Stimulated activated CD4-positive, alpha-beta T cell treated with anti-CD3 and anti-CD28 coated beads, Interleukin-15, amount 100 ng/mL, for 48 hours (primary cell): ENCODE measurements at places on chromosomes 7 and 10.

GRCh38 chr7:110877016-110877415 is 213.9 kb upstream of the LRRN3 start:
- DNase-seq = no peak

DNA sequence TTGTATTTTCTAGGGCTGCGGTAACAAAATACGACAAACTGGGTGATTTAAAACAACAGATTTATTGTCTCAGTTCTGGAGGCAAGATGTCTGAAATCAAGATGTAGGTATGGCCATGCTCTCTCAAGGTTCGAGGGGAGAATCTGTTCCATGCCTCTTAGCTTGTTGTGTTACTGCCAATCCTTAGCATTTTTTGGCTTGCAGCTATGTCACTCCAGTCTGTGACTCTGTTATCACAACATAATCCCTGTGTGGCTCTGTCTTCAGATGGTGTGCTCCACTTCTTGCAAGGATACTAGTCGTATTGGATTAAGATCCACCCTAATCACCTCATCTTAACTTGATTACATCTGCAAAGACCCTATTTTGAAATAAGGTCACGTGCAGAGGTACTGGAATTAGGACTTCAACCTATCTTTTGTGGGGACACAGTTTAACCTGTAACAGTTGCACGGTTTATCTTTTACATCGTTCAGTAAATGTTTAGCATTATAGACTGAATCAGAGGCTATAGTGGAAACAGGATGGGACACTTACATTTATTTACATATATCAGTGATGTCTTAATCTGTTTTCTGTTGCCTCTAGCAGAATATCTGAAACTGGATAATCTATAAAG is 3.1 kb downstream of the C1GALT1 start:
- no peak for DNase-seq

GRCh38 chr7:28755255-28755654 is 202.9 kb downstream of the TRIL start:
- DNase-seq = no peak

- no peak for DNase-seq
Measured at GRCh38 chr7:22184549-22185199, 172.3 kb downstream of the RAPGEF5 start.

GRCh38 chr7:114835861-114836260 is 86.0 kb upstream of the MDFIC start:
- no peak for DNase-seq

DNA sequence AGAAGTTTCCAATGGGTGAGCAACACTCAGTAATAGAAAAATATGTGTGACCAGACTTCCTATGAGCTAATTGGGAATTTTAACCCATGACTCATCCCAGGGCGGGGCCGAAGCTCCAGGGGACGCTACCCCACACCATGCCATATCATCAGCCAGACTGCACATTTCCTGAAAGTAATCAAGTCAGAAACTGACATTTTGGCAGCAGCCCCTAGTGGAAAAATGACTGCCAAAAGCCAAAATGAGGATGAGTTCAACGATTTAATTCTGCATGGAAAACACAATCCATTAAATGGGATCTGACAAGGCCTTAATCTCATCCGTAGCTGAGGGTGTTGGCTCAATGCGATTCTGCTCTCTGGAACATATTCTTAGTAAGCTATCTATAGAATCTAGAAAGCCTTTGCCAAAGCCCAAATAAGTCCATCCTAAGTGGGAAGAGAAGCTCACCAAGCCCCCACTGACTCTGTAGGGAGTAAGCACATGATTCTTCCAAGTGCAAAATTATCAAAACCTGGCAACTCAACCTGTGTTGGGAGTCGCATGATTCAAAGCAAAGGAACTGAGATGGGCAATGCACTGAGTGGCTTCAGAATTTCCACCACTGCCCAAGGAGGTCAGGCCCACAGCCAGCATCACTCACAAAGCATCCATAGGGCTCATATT is 93.1 kb upstream of the PDE1C start:
- DNase-seq = no peak

DNA sequence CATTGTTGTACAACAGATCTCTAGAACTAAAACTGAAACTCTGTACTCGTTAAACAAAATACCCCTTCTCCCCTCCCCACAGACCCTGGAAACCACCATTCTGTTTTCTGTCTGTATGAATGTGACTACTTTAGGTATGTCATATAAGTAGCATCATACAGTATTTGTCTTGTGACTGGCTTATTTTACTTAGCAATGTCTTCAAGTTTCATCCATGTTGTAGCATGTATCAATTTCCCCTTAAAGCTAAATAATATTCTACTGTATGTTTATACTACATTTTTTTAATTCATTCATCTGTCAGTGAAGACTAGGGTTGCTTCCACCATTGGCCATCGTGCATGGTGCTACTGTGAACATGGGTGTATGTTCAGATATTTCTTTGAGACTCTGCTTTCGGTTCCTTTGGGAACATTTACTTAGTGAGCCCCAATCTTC is 71.2 kb upstream of the RPA3 start:
- DNase-seq = no peak

GRCh38 chr10:27525819-27526218 is 21.7 kb downstream of the RAB18 start:
- DNase-seq = no peak

- DNase-seq = no peak
Measured at GRCh38 chr10:88232029-88232895, 350.9 kb downstream of the RNLS start.

DNA sequence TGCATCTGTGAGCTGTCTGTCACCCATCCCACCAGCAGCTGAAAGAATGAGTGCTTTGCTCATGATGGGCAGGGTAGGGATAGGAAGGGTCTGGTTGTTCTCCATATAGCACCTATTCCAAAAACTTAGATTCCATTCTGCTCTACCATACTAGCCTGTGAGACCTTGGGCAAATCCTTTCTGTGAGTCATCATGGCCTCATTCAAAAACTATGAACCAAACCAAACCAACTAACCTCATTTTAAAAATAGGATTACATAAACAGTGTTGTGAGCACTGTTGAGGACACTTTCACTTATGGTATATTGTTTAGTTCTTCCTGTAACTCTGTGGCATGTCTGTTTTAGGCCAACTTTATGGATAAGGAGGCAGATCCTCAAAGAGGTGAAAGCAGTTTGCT is 30.9 kb upstream of the STEAP4 start:
- DNase-seq = no peak

DNA sequence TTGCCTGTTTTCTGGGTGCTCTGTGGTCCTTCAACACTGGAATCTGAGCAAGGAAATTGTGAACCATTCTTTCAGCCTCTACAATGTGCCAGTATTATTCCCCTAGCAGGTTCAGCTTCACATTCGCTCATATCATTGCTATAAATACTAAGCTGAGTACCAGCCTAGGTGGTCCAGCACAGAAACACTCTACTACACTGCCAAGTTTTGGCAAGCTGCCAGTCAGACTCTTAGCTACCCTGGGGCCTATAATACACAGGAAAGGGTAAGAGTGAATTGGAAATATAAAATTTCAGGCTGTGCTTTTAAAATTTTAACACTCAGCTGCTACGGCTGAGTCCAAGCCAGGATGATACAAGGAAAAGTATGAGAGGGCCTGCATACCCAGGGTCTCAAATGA is 49.9 kb upstream of the PPP1R3A start:
- DNase-seq = no peak

GRCh38 chr7:5776894-5777660 is 4.4 kb downstream of the RNF216 start:
- DNase-seq = no peak

DNA sequence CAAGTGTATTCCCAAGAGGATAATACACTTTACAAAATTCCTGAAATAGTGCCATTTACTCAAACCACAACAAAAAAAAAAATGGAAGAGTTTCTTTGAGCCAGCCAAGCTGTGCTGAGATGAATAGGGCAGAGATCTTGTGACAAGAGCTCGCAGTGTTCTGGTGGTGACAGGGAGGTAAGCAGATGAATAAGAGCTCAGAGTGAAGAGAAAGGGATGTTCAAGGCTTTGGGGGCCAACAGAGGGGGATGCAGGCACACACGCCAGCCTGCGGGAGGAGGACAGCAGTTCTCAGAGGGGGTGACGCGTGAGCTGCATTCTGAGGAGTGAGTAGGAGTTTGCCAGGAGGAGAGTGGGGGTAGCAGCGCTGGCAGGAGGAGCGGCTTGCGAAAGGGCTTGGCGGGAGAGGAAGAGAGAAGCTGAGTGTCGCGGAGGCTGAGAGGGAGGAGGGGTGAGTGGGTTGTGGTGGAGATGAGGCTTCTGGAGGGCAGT is 194.4 kb upstream of the IMMP2L start:
- no peak for DNase-seq

GRCh38 chr10:12995425-12995861 is 6.1 kb downstream of the CCDC3 start:
- no peak for DNase-seq

DNA sequence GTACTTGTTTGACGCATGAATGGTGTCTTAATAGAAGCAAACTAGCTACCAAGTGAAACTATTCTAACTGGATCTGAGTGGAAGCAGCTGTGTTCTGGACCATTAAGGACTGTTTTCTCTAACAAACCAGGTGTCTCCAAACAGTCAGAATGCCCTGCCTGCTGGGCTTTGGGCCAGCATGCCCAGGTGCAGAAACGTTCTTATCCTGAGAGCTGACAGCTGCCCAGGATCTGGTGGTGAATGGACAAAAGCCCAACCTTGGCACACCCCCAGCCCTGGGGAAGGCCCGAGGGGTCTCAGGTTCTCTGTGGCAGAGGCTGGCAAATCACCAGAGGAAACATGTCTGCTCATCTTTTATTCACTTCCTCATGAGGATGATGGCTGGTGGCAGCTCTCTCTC is 48.2 kb upstream of the LAMB4 start:
- DNase-seq = no peak

GRCh38 chr7:134083766-134084487 is 43.2 kb upstream of the LRGUK start:
- DNase-seq = no peak

GRCh38 chr7:140674899-140675701 is 2.4 kb downstream of the ADCK2 start:
- no peak for DNase-seq

GRCh38 chr10:116444527-116445142 is 17.0 kb downstream of the PNLIPRP3 start:
- no peak for DNase-seq

DNA sequence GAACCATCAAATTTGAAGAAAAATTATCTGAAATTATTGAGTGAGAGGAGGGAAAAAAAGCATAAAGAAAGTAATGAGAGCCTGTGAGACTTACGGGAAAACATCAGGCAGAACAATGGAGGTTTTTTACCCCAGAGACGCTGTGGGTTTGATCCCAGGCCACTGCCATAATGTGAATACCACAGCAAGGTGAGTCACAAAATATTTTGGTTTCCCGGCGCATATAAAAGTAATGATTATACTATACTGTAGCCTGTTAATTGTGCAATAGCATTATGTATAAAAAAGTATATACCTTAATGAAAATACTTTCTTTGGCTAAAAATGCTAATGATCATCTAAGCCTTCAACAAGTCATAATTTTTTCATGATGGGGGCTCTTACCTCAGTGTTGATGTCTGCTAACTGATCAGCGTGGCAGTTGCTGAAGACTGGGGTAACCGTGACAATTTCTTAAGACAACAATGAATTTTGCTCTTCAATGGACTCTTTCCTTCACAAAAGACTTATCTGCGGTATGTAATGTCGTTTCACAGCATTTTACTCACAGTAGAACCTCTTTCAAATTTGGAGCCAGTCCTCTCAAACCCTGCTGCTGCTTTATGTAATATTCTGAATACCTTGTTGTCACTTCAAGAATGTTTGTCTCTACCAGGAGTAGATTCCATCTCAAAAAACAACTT is 97.0 kb upstream of the FAM20C start:
- no peak for DNase-seq

DNA sequence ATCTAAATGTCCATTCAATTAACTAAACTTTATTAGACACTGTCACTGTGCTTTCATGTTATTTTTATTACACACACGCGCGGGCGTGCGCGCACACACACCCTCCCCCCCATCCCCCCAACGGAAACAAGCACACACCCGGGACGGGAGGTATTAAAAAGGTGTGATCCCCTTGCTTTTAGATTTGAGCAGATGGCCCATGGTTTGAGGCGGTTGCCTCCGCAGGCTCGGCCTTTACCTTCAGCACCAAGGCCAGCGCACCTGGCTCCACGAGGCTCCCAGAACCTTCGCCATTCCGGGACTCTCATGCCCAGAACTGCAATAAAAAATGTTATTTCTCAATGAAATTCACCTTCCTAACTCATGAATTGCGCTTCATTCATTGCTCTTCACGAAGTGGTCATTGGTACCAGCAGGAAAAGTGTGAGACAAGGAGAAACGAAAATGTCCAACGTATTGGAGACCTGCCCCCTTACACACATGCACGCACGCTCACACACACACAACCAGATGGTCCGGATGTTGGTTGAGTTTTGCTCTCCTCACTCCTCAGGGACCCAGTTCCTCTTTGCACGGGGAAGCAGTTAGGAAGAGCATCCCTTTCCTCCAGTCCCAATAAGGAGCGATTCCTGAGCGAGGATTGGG is 20.8 kb upstream of the PTF1A start:
- DNase-seq = no peak

DNA sequence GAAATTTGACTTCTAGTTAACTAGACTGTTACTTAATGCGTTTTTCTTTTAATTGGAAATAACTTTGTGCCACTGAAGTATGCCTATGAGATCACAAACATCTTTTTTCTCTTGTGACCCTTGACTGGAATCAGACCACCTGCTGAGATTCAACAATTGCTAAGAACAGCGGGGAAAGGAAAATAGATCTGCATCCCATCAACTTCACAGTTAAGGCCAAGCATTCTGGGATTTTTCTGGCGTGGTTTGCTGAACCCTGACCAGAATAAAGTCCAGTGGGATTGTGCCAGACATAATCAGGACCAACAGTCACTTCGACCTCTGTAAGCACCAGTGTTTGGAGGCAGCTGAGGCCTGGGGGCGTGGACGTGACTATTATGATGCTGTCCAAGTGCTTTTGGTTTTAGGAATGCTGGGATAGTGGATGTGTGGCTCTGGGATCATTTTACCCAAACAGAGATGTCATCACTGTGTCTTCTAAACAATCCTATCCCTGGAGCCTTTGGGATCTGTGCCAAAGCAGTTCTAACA is 373.3 kb upstream of the PRKCQ start:
- DNase-seq = no peak

GRCh38 chr10:6202684-6203330 is at the start of gene PFKFB3:
PFKFB3 (plus strand) TSS chr10:6202932; CDS start chr10:6203261, 329 bp downstream.
- DNase-seq = peak; percentile 93

DNA sequence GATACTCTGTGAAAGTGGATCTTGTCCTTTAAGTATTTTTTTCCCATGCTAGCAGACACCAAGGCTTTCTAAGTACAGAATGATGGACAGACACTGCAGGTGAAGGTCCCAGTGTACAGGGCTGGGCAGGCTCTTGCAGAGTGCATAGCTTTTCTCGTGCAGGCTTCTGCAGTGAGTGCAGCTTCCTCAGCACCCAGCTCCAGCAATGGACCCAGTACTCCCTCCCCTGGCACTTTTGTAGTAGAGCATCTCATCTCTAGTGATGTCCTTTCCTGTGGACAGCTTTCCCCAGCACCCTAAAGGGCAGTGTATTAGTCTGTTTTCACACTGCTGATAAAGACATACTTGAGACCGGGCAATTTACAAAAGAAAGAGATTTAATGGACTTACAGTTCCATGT is 104.3 kb downstream of the CUL2 start:
- DNase-seq = no peak

GRCh38 chr7:117402109-117402508 is 25.2 kb downstream of the ASZ1 start:
- no peak for DNase-seq

- no peak for DNase-seq
Measured at GRCh38 chr7:83101530-83101929, 61.2 kb downstream of the PCLO start.
